Nephron progenitor cell (in vitro differentiated cells): ENCODE measurements at places on chromosomes 11 and 22.

GRCh38 chr11:64881476-64881875, 3.1 kb upstream of the EHD1 start:
- DNase-seq: no peak

DNA sequence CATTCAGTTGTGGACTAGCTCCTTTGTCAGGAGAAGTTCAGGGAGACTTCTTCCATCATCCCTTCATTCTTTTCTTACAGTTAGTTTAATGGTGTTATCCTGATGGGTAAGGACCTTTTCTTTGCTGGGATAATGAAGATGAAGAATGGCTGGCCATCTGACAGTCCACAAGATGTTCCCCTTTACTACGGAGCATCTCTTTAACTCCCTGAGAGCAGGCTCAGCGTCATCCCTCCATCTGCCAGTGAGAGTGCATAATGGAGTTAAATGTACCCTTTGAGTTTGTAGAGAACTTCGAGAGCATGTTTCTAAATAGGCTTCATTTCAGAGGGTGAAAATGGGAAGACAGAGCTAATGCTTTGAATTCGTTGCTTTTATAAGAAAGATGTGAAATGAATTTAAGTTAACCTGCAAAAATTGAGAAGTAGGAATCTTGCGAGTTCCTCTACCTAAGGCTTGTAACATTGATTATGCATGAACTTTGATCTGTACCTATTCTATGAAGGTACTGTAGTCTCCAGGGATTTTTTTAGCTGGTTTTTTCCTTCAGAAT, 1.7 kb downstream of the EP300 start:
- no peak for DNase-seq

- DNase-seq: no peak
Measured at GRCh38 chr11:76702336-76703128, 32.0 kb upstream of the LRRC32 start.

GRCh38 chr22:21712751-21713427, 22.7 kb downstream of the YPEL1 start:
- peak; percentile 48 for DNase-seq

DNA sequence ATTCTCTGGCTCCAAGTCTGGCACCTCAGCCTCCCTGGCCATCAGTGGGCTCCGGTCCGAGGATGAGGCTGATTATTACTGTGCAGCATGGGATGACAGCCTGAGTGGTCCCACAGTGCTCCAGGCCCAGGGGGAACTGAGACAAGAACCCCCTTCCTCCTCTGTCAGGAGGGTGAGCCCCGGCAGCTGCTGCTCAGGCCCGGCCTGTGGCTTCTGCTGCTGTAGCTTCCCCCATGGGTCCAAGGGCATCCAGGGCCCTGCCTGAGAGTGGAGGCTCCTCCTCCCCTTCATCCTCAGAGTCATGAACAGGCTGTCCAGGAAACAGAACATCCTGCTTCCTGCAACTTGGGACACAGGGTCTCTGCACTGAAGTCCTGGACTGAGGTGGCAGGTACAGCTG, 113.6 kb downstream of the VPREB1 start:
- DNase-seq: no peak
